Putamen (tissue), 1 donor: ENCODE measurements at places on chromosomes 13 and 19.

GRCh38 chr13:46565808-46566750 lies 13.1 kb downstream of the LRCH1 start:
- peak; percentile 8 for DNase-seq

DNA sequence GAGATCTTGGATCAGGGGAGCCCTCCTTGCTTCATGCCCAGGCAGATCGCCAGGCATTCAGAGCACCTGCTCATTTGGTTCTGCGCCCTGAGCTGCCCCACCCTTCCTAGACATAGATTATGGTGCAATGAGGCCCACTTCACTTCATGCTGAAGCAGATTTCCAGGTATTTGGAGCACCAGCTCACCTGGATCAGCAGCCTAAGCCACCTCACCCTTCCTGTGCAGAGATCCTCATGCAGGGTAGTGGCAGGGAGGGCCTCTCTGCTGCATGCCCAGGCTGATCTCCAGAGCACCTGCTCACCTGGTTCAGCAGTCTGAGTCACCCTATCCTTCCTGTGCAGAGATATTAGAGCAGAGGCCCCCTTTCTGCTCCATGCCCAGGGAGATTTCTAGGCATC lies 1966.1 kb downstream of the PCDH9 start:
- DNase-seq, result no peak

DNA sequence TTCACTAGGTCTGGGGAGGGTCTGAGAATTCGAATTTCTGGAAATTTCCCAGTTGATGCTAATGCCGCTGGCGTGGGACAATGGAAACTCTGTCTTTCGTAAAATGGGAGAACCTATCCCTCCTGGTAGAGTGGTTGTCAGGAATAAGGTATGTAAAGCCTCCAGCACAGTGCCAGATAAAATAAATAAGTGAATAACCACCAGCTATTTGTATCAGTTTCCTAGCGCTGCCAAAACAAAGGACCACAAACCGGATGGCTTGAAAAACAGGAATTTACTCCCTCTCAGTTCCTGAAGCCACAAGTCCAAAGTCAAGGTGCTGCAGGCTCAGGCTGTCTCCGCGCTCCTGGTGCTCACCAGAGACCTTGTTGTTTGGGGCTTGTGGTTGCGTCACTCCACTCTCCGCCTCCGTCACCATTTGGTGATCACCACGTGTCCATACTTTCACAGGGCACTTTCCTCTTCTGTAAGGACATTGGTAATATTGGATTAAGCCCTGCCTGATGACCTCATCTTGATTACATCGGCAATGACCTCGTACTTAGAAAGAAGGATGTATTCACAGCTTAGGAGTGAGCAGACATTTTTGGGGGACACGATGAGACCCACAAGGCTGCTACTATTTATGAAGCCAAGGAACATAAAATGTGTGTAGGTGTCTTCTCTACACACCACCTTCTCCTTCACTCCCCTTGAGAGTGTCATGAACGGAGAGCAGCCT lies 428.5 kb downstream of the IRS2 start:
- DNase-seq, result no peak

- no peak for DNase-seq
These were observed 42.3 kb downstream of the ZNF493 start for GRCh38 chr19:21439201-21439751.

DNA sequence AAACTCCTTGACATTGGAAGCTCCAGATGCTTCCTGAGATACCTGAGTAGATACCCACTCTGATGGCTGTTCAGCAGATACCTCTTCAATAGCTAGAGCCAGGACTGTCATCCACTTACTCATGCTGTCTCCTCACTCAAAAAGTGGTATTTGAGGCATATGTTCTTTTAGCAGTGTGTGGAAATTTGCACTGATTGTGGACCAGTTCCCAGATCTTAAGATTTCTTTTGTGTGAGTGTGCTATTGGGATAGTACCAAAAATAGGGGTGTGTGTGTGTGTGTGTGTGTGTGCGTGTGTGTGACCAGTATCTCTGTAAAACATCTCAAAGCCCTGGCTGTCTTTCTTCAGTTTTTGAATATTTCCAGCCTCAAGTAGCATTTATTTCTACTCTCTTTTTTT lies 108.3 kb downstream of the SLITRK5 start:
- DNase-seq, result no peak

- no peak for DNase-seq
These were observed 63.7 kb upstream of the TMTC4 start for GRCh38 chr13:100738176-100738855.

- no peak for DNase-seq
These were observed 24.8 kb downstream of the WBP4 start for GRCh38 chr13:41085961-41086585.

DNA sequence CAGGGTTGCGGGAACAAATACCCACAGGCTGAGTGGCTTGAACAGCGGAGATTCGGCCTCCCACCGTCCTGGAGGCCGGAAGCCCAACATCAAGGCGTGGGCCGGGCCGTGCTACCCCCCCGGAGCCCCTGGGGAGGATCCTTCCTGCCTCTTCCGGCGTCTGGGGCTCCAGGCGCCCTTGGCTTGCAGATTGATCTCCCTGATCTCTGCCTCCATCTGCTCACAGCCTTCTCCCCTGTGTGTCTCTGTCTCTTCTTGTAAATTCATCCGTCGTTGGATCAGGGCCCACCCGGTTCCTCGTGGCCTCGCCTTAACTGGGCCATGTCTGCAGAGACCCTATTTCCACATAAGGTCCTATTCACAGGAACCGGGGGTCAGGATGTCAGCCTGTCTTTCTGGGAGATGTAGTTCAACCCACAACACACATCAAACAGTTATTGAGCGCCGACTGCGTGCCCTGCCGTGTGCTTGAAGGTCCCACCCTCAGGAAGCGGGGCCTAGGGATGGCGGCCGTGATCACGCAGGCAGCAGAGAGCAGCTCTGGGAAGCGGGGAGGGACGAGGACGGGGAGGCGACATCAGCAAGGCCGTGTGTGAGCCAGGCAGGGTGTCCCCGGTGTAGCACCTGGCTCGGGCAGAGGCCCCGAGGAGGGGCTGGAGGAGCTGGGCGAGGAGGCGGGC lies 21.3 kb downstream of the HCN2 start:
- DNase-seq, result no peak

DNA sequence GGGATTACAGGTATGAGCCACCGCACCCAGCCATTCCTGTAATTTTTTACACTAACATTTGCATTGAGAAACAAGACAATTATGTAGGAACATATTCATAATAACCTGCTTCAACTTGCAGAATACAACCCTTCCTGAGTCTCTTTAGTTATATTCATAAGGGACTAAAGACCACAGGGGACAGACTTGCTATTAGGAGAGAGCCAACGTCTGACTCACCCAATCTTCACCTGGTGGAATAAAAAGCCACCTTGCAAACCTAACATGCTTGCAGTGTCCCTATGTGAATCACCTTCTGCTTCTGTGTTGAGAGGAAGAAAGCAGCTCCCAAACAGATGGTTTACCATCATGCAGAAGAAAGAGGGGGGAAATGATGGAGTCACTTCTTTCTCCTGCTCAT lies 456.1 kb downstream of the PCDH9 start:
- DNase-seq, result no peak

GRCh38 chr13:36297366-36298338 lies at the start of gene CCDC169:
CCDC169 (minus strand) TSS chr13:36297814; CDS start chr13:36297719, 95 bp downstream.
- peak; percentile 72 for DNase-seq

DNA sequence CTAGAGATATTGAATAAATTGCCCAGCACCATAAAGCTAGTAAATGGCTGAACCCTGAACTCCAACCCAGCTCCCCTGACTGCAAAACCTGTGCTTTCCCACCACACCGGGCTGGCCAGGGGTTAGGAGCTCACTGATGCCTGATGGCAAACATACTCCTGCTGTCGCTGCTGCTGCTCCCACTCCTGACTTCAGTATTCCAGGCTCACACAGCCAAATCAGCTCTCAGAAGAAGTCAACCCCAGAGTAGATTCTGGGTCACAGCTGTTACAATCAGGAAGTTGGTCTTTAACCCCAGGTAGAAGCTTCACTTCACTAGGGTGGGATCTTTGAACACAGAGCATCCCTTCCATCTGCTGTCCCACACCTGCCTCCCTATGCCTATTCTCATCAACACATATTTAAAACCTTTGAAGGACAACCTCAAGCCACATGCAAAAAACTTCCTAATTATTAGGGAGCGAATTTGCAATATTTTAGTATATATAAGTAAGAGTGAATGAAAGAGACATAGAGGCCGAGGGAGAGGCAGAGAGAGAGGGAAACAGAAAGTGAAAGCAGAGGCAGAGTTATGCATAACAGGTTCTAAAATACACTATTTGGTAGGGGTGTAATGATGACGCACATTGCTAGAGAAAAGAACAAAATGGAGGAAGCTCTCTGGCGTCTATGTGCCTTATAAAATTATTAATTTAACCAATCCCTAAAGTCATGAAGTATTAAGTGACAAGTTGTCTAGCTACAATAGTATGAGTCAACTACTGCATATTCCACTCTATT lies 99.4 kb upstream of the SERP2 start:
- DNase-seq, result no peak

DNA sequence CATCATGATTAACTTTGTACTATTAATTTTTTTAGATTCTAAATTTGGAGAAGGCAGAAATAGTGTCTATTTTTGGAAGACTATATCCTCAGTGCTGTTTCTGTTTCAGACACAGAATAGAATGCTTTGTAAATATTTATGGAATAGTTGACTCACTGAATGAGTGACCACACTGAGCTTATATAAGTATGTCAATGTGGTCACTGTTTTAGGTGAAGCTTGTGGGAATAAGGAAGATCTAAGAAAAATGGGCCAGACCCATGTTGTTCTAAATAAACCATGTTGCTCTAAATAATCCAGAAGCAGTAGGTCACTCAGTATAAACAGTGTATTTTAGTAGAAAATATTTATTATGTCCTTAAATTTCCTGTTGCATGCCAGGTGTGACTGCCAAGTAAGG lies 45.5 kb upstream of the DACH1 start:
- DNase-seq, result no peak

GRCh38 chr19:44212250-44212865 lies at the start of gene ZNF227:
ZNF227 (plus strand) TSS chr19:44212532; CDS start chr19:44217793, 5,261 bp downstream.
- peak; percentile 90 for DNase-seq

DNA sequence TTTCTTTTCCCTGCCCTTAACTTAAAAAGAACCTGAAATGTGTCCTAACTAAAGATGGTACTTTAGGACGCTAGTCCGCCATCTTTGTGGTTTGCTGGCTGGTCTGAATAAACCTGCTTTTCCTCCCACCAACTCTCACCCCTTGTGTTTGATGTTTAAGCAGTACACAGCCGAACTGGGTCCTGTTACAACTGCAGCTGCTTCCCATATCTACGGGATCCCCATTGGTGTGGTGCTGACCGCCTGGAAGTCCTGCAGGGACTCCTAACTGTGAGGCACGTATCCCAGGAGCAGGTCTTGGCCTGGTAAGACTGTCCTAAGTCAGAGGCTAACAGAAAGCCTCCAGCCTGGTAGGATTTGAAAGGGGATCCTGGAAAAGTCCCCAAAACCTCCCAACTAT lies 40.9 kb upstream of the VSTM2B start:
- DNase-seq, result no peak

DNA sequence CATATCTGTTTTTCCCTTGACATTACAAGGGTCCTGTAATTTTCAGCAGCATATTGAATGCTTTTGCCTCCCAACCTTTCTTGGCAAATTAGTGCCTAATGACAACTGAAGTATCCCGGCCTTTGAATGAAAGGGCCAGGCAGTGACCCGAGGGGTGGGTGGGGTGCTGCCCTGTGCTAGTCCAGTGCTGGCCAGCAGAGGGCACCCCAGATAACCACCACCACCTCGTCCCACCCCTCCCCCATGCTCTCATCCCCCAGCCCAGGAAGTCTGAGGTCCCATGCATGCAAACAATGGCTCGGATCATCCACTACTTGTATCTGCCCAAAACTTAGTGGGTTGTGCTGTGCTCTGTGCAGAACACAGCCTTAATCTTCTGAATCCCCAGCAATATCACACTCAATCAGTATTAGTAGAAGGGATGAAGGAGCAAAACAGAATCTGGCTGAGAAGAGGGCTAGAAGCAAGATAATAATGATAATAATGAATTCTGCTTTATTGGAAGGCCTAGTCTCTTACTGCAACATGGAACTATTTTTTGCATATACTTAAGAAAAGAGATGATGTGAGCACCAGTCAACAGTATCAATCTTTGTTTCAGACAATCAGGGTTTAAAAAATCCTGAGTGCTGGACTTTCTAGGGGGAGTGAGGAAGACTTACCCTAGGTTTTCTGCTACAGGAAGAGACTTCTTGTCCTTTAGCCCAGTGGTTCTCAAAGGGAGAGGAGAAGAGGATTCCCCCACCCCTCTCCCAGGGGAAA lies 3.8 kb downstream of the ATP12A start:
- peak; percentile 42 for DNase-seq

DNA sequence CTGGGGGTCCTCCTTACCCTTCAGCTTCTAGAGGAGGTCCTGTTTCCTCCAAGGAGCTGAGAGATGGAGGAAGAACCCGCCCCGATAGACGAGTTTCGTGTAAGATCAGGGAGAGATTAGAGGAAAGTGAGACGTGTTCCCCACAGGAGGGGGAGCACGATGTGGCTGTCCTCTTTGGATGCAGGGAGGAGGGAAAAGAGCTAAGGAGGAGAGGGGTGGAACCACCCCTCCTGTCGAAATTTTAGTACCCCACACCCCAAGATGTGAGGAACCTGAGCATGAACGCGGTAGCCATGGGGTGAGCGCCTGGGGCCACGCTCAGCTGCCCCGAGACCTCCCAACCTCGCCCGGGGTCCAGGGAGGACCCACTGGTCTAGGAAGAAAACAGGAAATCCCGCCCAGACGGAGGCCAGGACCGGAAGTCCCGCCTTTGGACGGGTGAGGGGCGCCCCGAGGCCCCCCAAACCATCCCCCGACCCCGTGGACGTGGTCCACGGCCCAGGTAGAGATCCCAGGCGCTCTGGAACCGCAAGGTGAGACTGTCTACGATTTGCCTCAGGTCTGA lies 1.2 kb downstream of the AKT1S1 start:
- DNase-seq, result peak; percentile 56

DNA sequence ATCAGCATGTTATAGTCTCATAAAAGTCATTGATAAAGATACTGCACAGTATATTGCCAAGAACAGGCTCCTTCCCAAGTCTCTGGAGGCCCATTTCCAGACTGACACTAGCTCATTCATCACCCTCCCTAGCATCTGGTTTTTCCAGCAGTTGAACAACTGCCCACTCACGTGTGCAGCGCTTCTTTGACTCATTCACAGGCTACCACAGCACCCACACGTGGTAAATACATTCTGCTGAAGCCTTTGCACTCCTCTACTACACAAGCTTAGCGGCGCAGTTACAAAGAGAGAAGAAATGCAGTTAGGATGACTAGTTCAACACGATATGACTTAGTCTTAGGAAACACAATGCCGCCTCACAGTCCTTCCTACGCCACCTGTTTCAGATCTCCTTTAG lies 87.7 kb downstream of the DOCK9 start:
- peak; percentile 51 for DNase-seq

DNA sequence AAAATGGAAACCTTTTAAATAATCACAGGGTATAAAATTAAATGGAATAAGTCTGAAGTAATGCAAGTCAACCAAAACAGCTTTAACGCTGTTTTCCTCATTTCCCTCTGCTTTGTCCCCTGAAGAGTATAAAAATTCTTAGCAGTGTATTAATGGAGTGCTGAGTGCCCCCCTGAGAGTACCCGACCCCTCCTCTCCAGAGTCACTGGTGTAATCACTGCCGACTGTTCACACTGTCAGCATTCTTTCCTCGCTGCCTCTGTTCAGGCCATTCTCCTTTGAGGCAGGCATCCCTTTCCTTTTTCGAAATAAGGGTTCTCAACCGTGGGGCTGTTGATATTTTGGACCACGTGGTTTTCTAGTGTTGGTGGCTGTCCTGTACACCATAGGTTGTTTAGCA lies 146.9 kb upstream of the SLC10A2 start:
- no peak for DNase-seq
